ENCODE measurements at places on chromosomes 5 and 9. TPM values are rescaled to one million over a fixed set of nuclear protein-coding genes. Genes with fewer than 3 reads are reported as not detected.

DNA sequence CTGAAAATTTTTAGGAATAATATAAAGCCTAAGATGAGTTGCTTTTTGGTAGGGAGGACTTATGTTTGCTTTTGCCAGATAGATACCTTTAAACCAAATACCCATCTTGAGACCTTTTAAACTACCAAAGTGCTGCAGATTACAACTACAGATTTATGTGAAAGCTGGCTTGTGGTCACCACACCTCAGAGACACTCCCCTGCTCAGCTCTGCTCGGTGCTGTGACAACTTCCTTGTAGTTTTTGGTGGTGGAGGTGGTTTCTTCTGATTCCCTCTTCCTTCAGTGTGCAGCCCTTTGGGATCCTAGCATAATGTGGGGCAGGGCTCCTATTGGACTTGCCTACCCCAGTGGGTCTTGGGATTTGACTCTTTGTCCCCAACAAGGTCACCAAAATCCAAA is 29.2 kb downstream of the GARNL3 start:
- DNase-seq, result no peak

DNA sequence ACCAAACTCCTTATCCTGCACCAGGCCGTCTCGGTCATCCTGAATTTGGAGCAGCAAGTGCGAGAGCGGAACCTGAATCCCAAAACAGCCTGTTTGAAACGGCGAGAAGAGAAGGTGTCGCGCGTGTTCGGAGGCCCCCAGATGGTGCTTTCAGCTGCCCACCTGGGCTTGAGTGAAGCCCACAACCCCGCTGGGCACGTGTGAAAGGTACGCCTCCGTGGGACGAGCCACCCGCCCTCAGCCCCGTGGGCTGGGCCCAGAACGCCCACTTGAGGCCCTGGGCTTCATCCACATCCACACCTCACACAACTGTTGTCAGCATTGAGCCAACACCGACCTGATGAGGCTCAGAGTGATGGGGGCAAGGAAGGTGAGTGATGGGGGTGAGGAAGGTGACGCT is 72.8 kb downstream of the INSL6 start:
- no peak for DNase-seq

DNA sequence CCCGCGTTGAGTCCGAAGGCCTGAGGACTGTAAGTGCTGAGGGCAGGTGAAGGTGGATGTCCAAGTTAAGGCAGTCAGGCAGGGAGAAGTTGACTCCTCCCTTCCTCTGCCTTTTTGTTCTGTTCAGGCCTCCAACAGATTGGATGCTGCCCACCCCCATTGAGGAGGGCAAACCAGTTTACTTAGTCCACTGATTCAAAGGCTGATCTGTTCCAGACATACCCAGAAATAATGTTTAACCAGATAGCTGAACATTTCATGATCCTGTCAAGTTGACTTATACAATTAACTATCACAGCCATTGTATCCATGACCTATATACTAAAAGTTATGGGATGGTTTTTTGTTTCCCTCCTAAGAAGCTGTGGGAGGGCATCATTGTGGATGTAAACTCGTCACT is 8.3 kb upstream of the TEX48 start:
- DNase-seq, result no peak

- DNase-seq, result peak; percentile 47
Observed at GRCh38 chr9:83322438-83322837, 215.8 kb downstream of the FRMD3 start.

DNA sequence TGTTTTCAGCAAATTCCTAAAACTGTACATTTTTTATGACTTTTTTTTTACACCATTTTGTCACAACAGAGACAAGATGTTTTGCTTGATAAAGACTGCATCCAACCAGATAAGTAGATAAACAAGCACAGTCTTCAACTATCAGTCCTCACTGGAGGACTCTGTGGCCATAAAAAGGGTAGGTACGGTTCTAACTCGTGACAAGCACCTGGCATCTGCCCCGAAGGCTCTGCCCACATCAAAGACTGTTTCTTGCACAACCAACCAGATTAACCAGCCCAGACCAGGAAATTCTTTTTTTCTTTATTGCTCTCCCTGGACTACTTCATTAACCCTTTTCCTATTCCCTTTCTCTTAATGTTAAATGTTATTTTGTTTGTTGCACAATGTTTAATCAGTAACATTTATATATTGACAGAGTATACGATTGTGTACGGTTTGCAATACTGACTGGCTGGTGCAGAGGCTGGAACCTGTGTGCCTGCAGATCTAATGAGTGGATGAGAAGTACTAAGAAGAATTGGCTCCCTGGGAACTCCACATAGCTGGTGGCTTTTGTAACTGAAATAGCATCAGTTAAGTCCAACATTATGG is 74.1 kb downstream of the SERINC5 start:
- DNase-seq, result peak; percentile 62

GRCh38 chr5:2563046-2563445 is 188.4 kb downstream of the IRX2 start:
- DNase-seq, result peak; percentile 15

GRCh38 chr5:62082370-62082801 is 223.6 kb upstream of the KIF2A start:
- DNase-seq, result no peak

DNA sequence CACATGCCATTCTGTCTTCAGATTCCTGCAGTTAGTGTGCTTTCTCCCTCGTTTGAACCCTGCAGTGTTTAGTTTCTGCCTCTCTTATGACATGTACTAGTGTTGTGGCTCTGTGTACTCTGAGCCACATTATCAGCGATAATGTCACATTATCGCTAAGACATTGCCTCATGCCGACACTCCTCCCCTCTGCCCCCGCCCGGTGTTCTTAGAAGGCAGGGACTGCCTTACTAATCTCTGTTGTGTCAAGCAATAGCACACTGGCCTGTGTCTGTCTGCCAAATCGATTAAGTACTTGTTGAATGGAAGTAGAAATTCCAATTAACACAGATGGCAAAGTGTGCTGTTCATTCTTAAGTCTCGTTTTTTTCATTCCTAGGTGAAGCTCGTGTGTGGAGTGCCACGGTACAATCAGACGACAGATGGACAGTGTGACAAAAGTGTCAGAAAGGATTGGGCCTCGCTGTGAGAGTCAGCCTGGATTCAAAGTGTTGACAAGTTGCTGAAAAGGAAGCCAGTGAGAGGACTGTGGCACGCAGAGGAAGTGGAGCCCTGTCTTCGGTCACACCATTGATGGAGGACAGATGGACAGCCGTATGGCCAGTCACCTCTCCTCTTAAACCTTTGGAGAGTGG is 10.5 kb downstream of the PIK3R1 start:
- DNase-seq, result no peak

- no peak for DNase-seq
Observed at GRCh38 chr5:60492958-60493357, 207.0 kb downstream of the DEPDC1B start.

DNA sequence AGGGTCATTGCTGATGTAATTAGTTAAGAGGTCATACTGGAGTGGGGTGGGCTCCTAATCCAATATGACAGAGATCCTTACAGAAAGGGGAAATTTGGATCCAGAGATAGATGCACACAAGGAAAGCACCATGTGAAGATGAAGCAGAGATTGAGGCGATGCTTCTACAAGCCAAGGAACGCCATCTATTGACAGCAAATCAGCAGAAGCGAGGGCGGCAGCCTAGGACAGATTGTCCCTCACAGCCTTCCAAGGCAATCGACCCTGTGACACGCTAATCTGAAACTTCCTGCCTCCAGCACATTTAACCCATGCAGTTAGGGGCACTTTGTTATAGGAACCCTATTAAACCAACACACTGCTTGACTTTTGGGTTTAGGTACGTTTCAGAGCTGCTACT is 285.1 kb upstream of the DAP start:
- DNase-seq, result peak; percentile 62

The FCN2 gene
- not detected for total RNA-seq

The C5orf52 gene
- total RNA-seq, result not detected

The BHMT2 gene
- total RNA-seq, result not detected

All from SK-MEL-5 (cell line).